Coronary artery (tissue), 2 donors: ENCODE measurements at places on chromosomes 16 and 17.

DNA sequence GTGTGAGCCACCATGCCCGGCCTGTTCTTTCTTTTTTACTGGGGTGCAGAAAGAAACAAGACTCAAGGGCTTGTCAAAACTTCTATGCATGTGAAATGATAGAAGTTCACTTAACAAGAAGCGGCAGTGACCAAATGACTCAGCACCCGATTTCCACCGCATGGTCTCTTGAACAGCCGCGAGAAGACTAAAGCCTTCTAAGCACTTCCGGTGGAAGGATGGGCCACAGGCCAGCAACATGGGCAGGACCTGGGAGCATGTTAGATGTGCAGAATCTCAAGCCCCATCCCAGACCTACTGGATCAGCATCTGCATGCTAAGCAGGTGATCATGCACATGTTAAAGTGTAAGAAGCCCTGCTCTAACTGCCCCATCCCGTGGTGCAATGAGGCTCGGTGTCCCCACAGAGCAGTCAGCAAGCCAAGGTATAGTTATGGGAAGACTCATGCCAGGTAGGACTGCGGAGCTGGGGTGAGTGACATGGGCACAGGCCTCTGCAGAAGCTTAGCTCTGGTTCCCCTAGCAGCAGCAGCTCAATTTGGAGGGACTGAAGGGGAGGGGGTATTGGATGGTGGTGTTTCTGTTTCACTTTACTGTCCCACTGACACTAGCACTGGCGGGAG is 88.5 kb upstream of the HNF1B start:
- DNase-seq, result no peak

GRCh38 chr16:88635671-88636319 is 2.6 kb upstream of the IL17C start:
- DNase-seq, result no peak

- no peak for DNase-seq
Observed at GRCh38 chr17:17935321-17936271, 36.6 kb downstream of the TOM1L2 start.

GRCh38 chr17:8916466-8916865 is 49.0 kb upstream of the PIK3R6 start:
- no peak for DNase-seq

DNA sequence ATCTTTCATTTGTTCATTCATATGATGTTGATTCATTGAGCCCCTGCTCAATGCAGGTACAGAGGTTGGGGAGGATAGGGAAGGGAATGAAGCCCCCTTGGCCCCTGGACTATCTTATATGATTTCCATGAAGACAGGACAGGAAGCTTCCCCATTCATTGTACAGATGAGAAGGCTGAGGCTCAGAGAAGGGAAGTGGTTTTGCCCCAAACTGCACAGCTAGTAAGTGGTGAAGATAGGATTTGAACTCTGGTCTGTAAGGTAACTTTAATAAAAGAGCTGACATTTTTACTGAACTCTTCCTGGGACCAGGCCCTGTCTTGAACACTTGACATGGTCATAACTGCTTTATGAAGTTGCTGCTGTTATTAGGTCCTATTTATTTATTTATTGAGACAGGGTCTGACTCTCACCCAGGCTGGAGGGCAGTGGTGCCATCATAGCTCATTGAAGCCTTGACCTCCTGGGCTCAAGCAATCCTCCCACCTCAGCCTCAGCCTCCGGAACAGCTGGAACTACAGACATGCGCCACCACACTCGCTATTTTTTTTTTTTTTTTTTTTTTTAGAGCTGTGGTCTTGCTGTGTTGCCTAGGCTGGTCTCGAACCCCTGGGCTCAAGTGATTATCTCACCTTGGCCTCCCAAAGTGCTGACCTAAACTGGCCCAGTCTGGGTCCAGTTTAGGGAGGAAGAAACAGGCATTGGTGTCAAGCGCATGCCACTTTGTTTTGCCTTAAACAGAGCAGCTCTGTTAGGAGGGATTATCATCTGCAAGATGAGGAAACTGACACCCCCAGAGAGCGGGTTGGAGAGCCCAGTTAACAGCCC is 5.0 kb downstream of the CTF1 start:
- no peak for DNase-seq

DNA sequence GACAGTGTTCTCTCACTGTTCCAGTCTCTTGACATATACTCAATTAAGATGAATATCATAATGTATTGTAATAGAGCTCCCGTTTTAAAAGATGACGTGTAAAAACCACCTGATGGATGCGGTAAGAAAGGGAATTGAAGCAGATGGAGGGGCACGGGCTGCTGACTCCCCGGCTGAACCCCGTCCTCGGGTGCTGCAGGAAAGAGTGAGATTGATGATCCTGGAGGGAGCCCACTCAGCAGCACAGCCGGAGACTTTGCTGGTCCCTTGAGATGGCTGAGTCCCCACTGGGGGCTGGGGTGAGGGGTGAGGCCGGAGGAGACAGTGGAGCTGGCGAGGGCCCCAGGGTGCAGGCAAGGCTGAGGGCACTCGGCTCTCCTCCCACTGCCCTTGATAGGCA is 217.4 kb downstream of the RPTOR start:
- no peak for DNase-seq

- DNase-seq, result peak; percentile 65
Observed at GRCh38 chr17:73952480-73953205, 250.8 kb upstream of the RPL38 start.

GRCh38 chr17:78184868-78185267 is 2.0 kb downstream of the TK1 start:
- DNase-seq, result peak; percentile 66

DNA sequence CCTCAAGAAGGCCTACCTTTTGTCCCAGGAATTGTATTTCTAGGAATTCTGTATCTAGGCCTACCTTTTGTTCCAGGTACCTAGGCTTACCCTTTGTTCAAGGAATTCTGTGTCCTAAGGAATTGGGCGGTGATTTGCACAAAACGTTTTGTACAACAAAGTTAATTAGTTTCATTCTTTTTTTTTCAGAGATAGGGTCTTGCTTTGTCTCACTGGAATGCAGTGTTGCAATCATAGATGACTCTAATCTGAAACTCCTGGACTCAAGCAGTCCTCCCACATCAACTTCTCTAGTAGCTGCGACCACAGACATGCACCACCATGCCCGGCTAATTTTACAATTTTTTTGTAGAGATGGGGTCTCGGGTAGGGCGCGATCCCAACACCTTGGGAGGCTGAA is 7.0 kb downstream of the CDR2L start:
- no peak for DNase-seq
